Nucleus accumbens (tissue), 56 donors: ENCODE measurements at places on chromosomes 1 and 21.

- no peak for DNase-seq
These were observed 33.5 kb downstream of the KCNC4 start for GRCh38 chr1:110243574-110243973.

GRCh38 chr1:184483101-184483683 is 96.4 kb downstream of the C1orf21 start:
- DNase-seq, result no peak

DNA sequence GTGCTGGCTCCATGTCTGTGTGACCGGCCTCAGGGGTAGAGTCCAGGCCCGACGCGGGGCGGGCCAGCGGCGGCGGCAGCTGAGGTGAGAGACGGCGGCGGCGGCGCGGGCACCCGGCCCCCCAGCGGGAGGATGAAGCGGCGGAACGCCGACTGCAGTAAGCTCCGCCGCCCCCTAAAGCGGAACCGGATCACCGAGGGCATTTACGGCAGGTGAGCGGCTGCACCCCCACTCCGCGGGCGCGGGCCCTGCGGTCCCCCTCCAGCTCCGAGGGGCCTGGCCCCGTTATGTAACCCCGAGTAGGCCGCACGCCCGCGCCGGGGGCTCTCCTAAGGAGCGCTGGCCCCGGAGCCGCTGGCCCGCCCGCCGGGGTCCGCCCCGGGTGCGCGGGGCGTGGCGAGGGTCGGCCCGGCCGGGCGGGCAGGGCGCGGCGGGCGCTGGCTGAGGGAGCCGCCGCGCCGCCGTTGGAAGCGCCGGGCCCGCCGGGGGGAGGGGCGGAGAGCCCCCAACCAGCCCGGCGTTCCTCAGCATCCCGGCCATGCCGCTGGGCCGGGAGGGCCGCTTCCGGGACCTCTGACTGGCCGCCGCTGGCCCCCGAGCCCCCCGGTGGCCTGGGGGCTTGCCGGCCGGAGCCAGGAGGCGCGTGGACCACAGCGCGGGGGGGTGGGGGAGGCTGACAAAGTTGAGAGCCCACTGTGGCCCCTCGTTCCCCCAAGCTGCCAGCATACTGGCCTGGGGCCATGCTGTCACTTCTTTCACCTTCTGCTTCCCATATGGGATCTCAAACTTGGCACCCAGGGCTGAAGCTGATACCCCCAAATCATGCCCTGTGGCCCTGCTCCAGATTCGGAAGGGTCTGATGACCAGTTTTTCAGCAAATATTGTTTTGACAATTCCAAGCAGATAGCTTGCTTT is 527 bp downstream of the MACO1 start:
- DNase-seq, result no peak

DNA sequence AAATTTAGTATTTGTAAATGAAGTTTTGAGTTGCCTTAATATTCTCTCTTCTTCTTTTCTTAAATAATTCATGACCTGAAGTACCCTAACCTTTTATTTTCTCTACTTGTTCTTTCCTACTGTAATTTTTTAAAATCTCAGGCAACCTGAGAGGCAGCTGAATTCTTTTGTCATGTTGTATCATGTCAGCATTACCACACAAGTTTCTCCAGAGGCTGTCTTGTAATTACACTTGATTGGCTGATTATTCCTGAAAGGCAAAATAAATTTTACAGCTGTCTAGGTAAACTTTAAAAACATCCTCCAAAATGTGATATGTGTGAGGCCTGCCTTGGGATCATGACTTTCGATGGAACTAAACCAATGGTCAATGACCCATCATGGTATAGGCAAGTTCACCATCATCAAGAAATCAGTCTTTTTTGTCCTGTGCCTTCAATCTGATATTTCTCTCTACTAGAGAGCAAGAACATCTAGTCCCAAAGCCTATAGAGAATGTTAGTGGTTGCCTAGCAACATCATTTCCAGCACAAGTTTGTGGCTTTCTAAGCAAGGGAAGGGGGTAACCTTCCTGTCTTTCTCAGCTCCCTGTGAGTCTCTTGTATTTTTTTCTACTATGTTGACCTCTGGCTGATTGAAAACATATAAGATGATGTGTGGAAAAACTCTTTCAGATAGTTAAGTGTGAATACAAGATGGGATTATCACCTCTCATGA is 115.5 kb downstream of the GABPA start:
- DNase-seq, result no peak

GRCh38 chr1:211529011-211529410 is 37.0 kb upstream of the RD3 start:
- no peak for DNase-seq

DNA sequence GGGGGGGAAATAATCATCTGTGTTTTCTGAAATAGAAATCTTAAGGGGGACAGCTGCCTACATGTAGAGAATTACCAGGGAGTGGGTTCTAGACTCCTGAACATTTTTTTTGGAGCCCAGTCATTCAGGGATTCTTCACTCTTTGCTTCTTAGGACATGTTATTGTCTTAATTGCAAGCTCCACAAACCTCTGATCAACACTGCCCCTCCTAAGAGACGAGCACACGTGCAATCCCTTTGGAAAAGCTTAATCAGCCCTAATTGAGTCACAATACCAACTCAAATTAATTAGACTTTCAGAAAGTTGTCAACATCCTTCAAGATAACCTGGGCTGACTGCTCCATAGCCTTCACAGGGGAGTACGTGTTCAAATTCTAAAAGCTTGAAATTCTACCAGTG is 21.4 kb downstream of the RGS8 start:
- DNase-seq, result no peak

GRCh38 chr1:174982971-174983689 is 16.6 kb upstream of the CACYBP start:
- DNase-seq, result no peak

DNA sequence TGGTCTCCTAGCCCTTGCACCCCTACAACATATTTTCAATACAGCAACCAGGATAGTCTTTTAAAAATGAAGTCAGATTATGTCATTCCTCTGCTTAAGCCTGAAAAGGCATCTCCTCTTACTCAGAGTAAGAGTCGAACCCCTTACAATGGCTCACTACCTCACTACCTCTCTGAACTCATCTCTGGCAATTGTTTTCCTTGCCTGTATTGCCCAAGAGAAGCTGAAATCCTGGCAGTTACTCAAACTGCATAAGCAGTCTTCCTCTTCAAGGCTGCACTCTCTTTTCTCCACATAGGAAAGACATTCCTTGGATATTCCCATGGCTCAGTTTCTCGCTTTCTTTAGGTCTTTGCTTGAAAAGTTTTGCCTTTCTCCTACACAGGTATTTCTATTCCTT is 22.7 kb downstream of the CLDN8 start:
- no peak for DNase-seq

- DNase-seq, result no peak
These were observed 123.3 kb downstream of the C1orf21 start for GRCh38 chr1:184510110-184510509.

- no peak for DNase-seq
These were observed 85.1 kb upstream of the CSF3R start for GRCh38 chr1:36567601-36568341.

DNA sequence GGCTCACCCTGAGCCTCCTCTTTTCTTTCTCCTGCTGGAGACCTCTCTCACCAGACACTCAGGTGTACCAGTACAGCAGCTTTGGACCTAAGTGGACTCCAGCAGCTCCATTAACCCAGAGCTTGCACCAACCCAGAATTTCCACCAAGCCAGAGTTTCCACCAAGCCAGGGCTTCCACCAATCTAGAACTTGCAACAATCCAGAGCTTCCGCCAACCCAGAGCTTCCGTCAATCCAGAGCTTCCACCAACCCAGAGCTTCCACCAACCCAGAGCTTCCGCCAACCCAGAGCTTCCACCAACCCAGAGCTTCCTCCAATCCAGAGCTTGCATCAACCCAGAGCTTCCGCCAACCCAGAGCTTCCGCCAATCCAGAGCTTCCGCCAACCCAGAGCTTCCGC is 23.2 kb downstream of the CRYAA start:
- no peak for DNase-seq

DNA sequence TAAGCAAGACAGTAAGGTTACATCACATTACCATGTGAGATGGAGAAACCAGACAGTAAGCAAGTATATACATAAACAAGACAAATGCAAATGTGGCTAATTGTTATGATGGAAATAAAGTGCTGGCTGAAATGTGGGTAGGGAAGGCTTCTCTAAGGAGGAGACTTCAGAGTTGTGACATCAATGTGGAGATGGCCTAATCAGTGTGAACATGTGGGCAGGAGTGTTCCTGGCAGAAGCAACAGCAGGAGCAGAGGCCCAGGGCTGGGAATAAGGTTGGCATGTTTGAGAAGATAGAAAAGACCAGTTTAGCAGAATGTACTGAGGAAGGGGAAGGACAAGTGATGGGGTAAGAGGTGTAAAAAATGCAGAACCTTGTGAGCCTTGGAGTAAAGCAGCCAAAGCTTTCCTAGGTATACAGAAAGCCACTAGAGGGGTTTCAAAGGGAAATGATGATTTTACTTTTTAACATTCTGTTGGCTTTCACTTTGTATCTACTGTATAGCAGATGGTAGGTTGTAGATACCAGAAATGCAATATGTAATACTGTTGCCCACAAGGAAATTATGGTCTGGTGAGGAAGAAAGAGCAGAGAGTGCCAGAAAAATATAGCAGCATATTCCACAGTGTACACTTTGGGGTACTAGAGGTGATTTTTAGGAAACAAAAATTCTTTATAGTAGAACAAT is 197.4 kb downstream of the FGGY start:
- DNase-seq, result no peak
